ENCODE measurements at places on chromosomes 6 and 20. TPM values are rescaled to one million over a fixed set of nuclear protein-coding genes. Genes with fewer than 3 reads are reported as not detected.

The BEND6 gene
- 2.3 TPM for total RNA-seq

DNA sequence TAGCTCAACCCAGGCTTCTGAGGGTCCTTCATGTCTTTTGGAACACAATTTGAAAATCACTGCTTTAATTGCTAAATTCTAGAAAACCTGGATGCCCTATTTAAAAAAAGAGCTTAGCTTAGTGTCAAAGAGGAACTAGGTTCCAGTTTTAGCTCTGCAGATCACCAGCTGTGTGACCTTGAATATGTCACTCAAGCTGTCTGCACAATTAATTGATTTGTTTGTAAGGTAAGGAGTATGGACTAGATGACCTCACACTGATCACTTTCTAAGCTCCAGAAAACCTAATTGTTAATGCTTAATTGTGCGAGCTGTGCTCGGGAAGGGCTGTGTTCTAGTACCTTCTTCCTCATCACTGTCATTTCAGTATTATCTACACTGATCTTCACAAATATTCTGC, 26.2 kb downstream of the UTRN start:
- DNase-seq, result no peak

The OR2H1 gene
- not detected for total RNA-seq

The SEMG1 gene
- not detected for total RNA-seq

- no peak for DNase-seq
Observed at GRCh38 chr20:58144096-58144495, 84.4 kb downstream of the ANKRD60 start.

- DNase-seq, result no peak
Observed at GRCh38 chr6:21357262-21357661, 236.3 kb upstream of the SOX4 start.

DNA sequence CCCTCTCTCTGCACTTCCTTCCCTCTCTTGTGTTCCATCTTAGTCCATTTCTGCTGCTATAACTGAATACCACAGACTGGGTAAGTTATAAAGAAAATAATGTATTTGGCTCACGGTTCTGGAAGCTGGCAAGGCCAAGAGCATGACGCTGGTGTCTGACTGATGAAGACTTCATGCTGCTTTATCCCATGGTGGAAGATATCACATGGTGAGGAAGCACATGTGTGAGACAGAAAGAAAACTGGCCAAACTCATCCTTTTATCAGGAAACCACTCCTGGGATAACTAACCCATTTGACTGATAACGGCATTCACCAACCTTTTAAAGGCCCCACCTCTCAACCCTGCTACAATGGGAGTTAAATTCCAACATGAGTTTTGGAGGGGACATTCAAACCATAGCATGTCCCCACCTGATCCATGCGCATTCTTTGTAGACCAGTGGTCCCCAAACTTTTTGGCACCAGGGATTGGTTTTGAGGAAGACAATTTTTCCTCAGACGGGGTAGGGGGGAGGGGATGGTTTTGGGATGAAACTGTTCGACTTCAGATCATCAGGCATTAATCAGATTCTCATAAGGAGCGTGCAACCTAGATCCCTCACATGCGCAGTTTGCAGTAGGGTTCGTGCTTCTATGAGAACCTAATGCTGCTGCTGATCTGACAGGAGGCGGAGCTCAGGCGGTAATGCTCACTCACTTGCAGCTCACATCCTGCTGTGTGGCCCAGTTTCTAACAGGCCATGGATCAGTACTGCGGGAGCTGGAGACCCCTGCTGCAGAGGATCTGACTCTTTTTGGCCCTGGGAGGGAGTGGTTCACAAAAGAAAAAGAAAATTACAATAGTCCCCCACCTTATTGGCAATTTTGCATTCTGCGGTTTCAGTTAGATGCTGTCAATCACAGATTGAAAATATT, 71.7 kb upstream of the RNF24 start:
- no peak for DNase-seq
